Sigmoid colon (tissue), 7 donors: ENCODE measurements at places on chromosomes 6 and 20. TPM values are rescaled to one million over a fixed set of nuclear protein-coding genes. Genes with fewer than 3 reads are reported as not detected.

The CAP2 gene
- 67.1 TPM for total RNA-seq

The FAM217A gene
- not detected for total RNA-seq

The TSHZ2 gene
- total RNA-seq: 14.0 TPM

The CPNE5 gene
- total RNA-seq: 1.9 TPM

The OR2B6 gene
- not detected for total RNA-seq

The MYT1 gene
- under 0.01 TPM for total RNA-seq

The ZSCAN31 gene
- total RNA-seq: 22.8 TPM

The TRAPPC3L gene
- not detected for total RNA-seq

The COL20A1 gene
- not detected for total RNA-seq

The PNRC1 gene
- total RNA-seq: 289 TPM

GRCh38 chr6:5729080-5729434 lies 277.7 kb downstream of the NRN1 start:
- no peak overlapping the region for H3K4me3 ChIP-seq
- H3K4me1 ChIP-seq: no peaks in the 10 kb centered on the region
- no peak overlapping the region for H3K27ac ChIP-seq
- H3K27me3 ChIP-seq: no peaks in the 10 kb centered on the region

GRCh38 chr6:100420711-100421110 lies 44.0 kb downstream of the SIM1 start:
- H3K4me3 ChIP-seq: no peak overlapping the region
- H3K36me3 ChIP-seq: no peaks in the 10 kb centered on the region

- H3K27me3 ChIP-seq: no peaks in the 10 kb centered on the region
- no peak for DNase-seq
- H3K4me1 ChIP-seq: no peaks in the 10 kb centered on the region
Observed at GRCh38 chr6:170160628-170161611, 130.0 kb downstream of the DLL1 start.

DNA sequence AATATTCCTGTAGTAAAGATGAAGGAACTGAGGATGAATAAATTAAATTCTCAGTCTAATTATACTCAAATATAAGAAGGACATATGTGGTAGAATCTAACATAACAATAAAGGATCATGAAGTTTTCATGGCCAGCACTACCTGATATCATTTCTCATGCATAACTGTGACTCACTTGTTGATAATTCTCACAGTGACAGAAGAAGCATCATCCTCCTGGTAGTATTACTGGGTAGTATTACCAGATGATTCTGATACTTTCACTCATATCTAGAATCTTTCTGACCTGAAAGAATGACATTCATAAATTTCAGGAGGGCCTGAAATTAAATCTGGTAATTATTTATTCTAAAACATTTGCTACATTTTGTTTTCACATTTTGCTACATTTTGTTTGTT lies 1375.0 kb downstream of the EPHA7 start:
- peaks cover 10% of the 10 kb centered on the region for H3K4me1 ChIP-seq
- DNase-seq: no peak
- no peaks in the 10 kb centered on the region for H3K27me3 ChIP-seq
- no peak overlapping the region for H3K4me3 ChIP-seq

- H3K4me3 ChIP-seq: no peak overlapping the region
- peak; percentile 71 for DNase-seq
- no peaks in the 10 kb centered on the region for H3K36me3 ChIP-seq
- H3K27me3 ChIP-seq: no peaks in the 10 kb centered on the region
Observed at GRCh38 chr6:139686308-139686707, 311.9 kb upstream of the CITED2 start.

DNA sequence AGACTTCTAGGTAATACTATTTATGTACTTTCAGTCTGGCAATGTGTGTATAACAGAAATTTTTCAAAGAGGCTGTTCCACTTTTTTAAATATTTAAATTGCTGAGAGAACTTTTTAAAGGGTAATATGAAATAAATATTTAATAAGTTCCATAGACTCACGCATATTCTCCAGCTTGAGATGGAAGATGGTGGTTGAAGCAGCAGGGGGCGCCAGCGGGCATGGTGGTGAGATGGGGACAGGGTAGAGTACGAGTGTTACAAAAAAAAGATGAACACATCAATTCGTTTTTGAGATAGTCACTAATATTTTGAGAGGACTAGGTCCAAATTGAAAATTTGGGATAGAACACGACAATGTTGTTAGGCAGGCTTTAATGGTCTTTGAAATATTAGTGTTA lies 68.4 kb downstream of the RSPO3 start:
- no peaks in the 10 kb centered on the region for H3K27me3 ChIP-seq
- no peak overlapping the region for H3K27ac ChIP-seq
- no peaks in the 10 kb centered on the region for H3K4me1 ChIP-seq

- H3K27me3 ChIP-seq: no peaks in the 10 kb centered on the region
- H3K27ac ChIP-seq: no peak overlapping the region
- no peak overlapping the region for H3K4me3 ChIP-seq
- no peaks in the 10 kb centered on the region for H3K36me3 ChIP-seq
Observed at GRCh38 chr6:132140189-132140588, 189.0 kb upstream of the CCN2 start.

DNA sequence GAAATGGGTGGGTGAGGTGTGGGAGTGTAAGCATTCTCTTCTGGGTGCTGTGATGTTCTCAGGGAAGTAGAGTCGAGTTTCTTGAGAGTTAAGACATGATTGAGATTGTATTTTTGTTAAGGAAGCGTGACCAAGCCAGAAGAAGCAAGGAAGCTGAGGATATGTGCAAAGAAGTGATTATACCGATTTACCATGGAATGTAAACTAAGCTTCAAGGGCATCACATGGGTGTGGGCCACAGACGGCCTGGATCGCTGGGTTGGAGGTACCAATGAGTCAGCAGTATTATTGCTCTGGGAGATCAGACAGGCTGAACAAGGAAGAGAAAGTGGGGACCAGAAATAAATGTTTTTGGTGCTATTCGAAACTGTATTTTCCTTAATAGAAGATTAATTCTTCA lies 184.1 kb upstream of the GMDS start:
- no peak overlapping the region for H3K27ac ChIP-seq
- H3K4me3 ChIP-seq: no peak overlapping the region
- H3K4me1 ChIP-seq: peaks cover 4% of the 10 kb centered on the region
- H3K36me3 ChIP-seq: no peaks in the 10 kb centered on the region
- DNase-seq: no peak

DNA sequence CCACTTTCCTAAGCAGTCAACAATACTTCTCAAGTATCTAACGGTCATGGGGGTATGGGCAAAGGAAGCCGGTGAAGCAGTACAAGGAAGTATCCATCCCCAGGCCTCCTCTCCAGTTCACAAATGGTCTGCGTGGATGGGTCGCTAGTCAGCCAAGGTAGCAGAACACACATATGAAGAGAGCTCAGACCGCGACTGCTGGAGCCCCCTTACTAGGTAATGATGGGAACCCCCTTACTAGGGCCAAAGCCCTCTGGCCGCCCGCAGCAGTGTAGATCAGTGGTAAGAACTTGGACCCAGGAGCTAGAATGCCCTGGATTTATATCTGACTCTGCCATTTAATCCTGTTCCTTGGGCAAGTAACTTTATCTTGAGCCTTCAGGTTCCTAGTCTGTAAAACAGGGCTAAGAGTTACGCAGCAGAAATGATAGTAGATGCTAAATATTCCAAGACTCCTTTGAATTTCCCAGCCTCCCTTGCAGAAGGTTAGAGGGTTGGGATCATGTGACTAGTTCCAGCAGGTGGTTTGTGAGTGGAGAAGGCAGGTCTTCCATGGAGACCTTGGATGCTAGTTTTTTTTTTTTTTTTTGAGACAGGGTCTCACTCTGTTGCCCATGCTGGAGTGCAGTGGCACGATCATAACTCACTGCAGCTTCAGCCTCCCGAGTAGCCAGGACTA lies 2.1 kb upstream of the CLPSL2 start:
- peaks cover 7% of the 10 kb centered on the region for H3K4me1 ChIP-seq
- DNase-seq: no peak
- no peak overlapping the region for H3K27ac ChIP-seq
- H3K4me3 ChIP-seq: no peak overlapping the region
- no peaks in the 10 kb centered on the region for H3K36me3 ChIP-seq

DNA sequence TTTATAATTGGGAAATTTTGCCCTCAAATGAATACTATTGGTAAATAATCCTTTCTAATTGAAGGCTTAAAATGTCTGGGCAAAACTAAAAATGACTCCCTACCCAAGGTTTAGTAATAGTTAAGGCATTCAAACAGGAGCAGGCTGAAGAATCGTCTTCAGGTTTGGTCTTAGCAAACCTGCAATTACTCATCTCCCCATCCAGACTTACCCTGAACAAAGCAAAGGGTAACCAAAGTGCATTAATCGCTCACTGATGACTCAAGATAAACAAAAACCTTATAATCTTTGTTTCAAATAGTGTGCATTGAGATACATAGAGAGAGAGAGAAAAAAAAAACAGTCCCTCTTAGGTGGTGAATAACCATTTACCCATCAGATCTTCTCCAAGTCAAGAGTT lies 225.5 kb downstream of the BMP2 start:
- DNase-seq: no peak
- no peaks in the 10 kb centered on the region for H3K27me3 ChIP-seq
- H3K36me3 ChIP-seq: no peaks in the 10 kb centered on the region
- no peaks in the 10 kb centered on the region for H3K4me1 ChIP-seq
- H3K4me3 ChIP-seq: no peak overlapping the region

DNA sequence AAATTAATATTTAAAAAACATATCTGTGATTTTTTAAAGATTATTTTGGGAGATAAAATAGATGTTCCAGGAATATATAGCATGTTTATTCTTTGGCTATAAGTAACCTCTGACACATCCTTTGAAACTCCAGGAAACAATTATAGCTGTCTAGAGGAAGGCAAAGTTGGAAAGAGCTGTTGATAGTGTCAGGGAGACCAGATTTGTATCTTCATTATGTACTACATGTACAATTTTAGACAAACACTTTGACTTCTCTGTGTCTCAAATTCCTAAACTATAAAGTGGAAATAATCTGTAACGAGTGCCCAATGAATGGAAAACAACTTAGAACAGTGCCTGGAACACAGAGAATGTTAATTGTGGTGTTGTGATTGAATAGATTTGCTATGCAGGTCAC lies 25.6 kb upstream of the ADGRG6 start:
- no peaks in the 10 kb centered on the region for H3K4me1 ChIP-seq
- H3K4me3 ChIP-seq: no peak overlapping the region
- no peak overlapping the region for H3K27ac ChIP-seq
- H3K27me3 ChIP-seq: no peaks in the 10 kb centered on the region

DNA sequence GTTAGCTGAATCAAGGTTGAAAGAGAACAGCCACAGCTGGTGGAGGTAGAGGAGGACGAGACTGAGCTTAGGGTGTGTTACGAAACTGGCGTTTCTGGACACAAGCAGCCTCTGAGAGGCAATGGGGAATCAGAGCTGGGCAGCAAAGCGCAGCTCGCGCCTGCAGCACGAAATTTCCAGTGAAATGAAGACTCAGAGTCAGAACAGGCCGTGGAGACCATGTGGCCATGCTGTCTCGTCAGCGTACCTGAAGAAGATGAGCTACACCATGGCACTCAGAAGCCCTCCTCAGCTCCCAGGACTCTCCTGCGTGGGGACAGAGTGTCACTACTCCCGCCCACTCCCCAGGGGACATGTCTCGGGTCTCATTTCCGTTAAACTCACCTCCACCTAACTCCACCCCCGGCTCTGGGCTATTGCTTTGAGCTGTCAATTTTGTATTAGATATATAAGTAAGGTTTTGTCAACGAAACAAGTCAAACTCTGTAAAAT lies 256.9 kb downstream of the ERMARD start:
- H3K27me3 ChIP-seq: no peaks in the 10 kb centered on the region
- no peaks in the 10 kb centered on the region for H3K36me3 ChIP-seq
- H3K27ac ChIP-seq: no peak overlapping the region
- H3K4me1 ChIP-seq: no peaks in the 10 kb centered on the region

DNA sequence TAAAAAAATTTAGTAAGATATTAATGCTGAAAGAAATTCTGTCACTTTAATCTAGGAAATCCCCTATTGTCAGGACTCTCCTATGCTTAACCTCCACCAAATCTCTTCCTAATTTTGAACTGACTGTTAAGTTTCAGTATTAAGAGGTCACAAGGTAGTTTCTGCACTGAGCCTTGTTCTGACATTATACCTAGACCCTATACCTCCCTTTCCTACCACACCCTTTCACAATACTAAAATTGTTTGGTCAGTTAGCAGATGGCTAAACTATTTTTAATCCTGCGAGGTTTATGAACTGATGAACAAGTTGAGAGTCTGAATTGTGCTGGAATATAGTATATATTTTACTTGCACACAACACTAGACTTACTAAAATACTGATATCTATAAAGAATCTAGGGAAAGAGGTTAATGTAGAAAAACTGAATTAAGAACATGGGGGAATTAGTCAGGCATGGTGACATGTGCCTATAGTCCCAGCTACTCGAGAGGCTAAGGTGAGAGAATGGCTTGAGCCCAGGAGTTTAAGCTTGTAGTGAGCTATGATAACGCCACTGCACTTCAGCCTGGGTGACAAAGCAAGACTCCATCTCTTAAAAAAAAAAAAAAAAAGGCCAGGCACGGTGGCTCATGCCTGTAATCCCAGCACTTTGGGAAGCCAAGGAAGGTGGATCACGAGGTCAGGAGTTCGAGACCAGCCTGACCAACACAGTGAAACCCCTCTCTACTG lies 51.5 kb downstream of the HBS1L start:
- H3K27me3 ChIP-seq: no peaks in the 10 kb centered on the region
- H3K27ac ChIP-seq: no peak overlapping the region
- no peak for DNase-seq
- H3K4me3 ChIP-seq: no peak overlapping the region
- H3K36me3 ChIP-seq: no peaks in the 10 kb centered on the region

GRCh38 chr6:76124018-76124417 lies 51.6 kb upstream of the IMPG1 start:
- no peaks in the 10 kb centered on the region for H3K27me3 ChIP-seq
- no peaks in the 10 kb centered on the region for H3K4me1 ChIP-seq
- H3K4me3 ChIP-seq: no peak overlapping the region
- no peak for DNase-seq

DNA sequence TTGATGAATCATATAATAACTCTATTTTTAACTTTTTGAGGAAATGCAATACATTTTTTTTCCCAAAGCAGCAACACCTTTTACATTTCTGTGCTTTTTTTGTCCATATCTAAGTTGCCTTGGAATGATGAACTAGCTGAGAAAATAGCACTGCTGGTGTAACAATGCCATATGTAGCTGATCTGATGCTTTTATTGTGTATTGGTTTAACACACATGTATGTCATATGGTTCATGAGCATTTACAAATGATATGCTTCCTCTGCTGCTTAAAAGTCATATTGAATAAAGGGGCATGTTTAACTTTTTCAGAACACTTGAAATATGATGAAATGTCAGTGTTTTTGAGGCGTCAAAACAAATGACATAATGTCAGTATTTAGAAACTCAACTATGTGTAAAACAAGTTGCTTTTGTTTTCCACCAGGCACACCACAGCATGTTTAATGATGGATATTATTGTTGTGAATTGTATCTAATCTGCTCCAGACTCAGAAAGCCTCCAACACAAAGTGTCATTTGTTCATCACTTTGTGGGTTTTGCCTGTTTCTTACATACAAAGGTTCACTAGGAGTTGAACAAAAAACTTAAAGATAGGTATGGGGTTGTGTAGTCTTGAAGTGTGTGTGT lies 775.8 kb upstream of the FLRT3 start:
- H3K27me3 ChIP-seq: no peaks in the 10 kb centered on the region
- DNase-seq: no peak
- no peaks in the 10 kb centered on the region for H3K4me1 ChIP-seq
- no peak overlapping the region for H3K4me3 ChIP-seq
